Panc1 (cell line): ENCODE measurements at places on chromosomes 2 and 18.

GRCh38 chr2:39870871-39871270, 91.8 kb upstream of the THUMPD2 start:
- DNase-seq, result no peak

DNA sequence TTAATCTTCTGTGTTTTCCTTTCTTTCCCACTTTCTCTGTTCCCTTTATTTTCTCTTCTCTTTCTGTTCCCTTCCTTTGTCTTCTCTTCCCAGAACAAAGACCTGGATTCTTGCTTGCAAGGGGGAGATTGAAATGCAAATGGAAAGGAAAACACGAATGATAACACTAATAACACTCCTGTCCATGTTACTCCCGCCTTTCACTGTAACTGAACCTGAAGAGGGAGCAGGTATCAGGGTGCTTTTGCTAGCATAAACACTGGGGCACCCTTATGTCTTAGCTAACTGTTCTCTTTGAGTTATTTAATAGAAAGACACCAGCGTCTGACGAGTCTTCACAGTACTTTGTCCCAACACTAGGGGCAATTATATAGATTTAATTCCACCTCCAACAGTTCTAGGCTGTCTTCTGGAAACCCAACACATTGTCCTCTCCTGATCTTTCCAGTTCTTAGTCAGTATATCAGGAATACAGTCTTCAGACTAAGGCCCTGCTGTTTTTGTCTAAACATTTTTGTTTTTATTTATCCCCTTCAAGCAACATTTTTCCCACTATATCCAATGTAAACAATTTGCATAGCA, 99.2 kb downstream of the PTPRM start:
- no peak for DNase-seq

- DNase-seq, result no peak
These were observed 9.4 kb downstream of the SMAD4 start for GRCh38 chr18:51039138-51040112.

- no peak for DNase-seq
These were observed 348.0 kb downstream of the GPD2 start for GRCh38 chr2:156784020-156784701.

- no peak for DNase-seq
These were observed 142.2 kb downstream of the EPHA4 start for GRCh38 chr2:221429741-221430491.

- no peak for DNase-seq
These were observed 2.7 kb downstream of the PTMA start for GRCh38 chr2:231710799-231711676.

GRCh38 chr2:129721846-129722245, 257.6 kb upstream of the RAB6C start:
- no peak for DNase-seq

DNA sequence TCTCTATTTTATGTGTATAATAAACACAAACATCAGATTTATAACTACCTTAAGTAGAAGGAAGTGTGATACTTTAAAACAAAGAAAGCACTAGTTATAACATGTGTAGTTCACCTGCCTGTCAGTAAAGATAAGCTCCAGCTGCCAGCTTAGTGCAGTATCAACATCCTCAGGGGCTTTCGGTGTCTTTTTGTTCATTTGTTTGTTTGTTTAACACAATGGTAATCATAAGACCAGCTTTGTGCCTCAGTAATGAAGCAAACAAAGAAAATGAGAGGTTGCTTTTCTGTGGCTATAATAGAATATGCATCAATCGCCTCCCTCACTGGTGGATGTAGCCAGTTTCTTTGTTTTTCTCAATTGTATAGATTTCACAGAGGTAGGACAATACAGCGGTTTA, 1499.0 kb upstream of the TMEFF2 start:
- DNase-seq, result no peak
